ENCODE measurements at places on chromosomes 2 and 18.
A peak's percentile ranks its signal among the peaks of the same experiment; 100 is the strongest.

DNA sequence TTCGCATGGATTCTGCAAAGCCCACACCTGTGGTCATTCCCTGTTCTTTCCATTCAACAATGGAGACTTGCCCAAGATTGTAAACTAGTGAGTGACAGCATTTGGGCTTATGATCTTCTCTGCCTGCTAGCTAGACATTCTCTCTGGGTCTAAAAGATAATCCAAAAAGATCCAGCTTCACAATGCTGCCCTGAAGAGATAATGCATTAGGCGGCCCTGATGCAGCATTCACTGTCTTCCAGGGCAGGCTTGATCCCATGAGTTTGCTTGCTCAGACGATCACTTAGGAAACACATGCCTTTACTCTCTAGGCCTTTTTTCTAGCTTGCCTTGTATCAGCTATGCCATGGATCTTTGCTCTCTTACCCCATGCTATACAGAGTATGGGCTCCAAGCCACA lies 196.1 kb downstream of the SETBP1 start:
- DNase-seq, result no peak

DNA sequence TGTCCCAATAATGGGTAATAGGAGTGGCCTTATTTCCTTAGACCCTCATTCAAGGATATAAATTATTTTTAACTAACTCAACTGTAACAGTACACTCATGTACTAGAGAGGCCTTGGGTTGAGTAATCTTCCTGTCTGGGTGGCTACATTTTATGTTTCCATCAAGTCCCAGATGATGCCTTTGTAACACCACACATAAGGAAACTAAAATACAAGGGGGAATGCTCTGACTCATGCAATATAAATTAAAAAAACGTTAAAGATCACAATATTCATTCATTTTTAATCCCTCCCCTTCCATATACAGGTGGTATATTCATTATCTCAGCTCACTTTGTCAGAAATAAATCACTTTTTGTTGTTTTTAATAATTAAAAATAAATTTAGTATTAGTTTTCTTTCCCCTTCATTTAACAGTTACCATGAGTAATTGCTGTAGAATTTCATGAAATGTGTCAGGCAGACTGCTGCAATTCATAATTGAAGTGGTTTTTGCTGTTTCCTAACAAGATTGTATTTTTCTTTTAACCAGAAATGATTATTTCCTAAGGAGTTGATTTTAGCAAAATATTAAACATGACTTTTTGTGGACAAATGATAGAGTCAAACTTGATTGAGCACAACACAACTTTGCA lies 1403.6 kb downstream of the SUCLG1 start:
- no peak for DNase-seq

DNA sequence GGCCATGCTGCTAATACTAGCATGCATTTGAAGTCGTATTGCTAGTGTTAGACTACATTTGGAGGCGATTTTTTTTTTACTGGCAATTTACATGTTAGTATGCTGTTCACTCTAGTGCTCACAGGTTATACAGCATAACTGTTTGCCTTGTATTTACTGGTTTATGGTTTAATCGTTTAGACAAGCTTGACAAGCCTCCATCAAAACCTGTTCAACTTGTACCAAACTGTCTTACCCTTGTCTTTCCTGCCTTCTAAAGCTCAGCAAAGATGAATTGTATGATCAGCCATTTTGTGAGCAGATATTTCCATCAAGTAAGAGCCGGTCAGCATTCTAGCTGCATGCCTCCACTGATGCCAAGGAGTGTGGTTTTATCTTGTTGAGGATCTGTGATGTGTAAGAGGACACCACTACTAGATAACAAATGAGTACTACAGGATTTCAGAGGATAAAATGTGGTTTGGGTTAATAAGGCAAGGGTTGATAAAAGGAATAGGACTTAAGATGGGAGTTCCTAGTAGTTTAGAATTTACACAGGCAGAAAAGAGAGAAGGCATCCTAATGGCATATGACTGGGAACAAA lies 68.4 kb upstream of the ITM2C start:
- no peak for DNase-seq

GRCh38 chr2:44801841-44802776 lies 139.4 kb upstream of the SIX3 start:
- no peak for DNase-seq

DNA sequence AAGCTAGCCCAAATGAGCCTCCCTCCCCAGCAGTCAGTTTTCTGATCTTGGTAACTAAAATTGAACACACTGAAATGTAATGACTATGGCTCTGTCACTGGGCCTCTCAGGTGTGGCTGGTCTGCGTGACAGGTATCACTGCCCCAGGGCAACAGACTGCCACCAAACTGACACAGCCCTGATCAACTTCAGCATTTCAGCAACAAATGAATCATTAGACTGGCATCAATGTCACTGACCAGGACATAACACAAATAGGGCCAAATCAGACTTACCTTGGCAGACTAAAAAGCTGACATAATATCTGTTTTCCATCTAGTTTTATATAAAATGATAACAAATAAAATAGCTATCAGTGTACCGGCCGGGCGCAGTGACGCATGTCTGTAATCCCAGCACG lies 290.8 kb upstream of the CHAC2 start:
- no peak for DNase-seq

DNA sequence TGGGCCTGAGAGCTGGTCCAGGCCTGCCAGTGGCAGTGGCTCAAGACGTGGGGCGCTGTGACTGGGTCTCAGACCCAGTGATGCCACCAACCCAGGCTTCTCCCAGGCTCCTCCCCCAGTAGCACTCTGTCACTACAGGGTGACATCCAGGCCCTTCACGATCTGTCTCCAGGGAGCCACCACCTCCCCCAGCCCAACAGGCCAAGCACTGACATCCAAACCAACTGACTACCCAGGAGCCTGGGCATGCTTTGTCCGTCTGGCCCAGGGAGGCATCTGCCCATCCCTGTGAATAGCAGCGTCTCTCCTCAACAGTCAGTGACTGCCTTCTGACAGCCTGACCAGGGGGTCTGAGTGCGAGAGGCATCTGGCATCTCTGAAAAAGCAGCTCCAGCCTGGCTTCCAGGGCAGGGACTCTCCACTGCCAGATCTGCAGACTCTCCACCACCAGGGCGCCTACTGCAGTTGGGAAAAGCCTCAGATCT lies 13.0 kb downstream of the TEX44 start:
- DNase-seq, result no peak

DNA sequence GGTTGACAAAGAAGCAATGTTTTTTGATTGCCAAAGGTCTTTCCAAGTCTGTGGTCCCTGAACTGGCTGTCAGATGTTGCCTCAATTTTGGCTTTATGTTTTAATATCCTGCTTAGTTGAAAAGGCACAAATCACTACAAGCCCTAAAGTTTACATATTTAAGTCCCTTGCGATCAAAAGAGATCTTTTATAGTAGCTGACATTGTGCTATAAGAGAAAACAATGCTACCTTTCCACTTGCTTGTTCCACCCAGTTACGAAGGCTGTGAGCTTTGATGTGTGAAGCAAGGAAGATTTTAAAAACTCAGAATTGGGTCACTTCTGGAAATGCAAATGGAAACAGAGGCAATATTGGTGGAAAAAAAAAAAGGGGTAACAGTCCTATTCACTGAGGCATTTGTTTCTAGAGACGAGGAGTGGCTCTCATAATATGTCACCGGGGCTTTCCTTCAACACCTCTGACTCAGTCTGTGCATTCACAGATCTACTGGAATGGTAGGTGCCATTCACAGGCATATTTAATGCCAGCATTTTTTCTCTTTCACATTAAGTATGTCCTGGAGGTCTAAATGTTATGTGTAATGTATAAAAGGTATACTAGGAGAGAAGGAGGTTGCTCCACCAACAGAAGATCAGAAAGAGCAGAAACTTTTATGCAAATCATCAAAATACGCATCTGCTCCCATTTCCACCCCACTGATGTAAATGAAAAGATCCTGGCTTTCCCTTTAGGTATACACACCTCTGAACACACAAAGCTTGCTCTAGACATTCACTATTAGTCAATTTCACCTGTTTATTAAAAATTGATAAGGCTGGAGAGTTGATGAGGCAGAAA lies 91.8 kb downstream of the TGIF1 start:
- no peak for DNase-seq

- no peak for DNase-seq
Observed at GRCh38 chr2:148646231-148646559, 1.6 kb downstream of the EPC2 start.

GRCh38 chr2:225010804-225011203 lies 31.5 kb downstream of the DOCK10 start:
- no peak for DNase-seq

DNA sequence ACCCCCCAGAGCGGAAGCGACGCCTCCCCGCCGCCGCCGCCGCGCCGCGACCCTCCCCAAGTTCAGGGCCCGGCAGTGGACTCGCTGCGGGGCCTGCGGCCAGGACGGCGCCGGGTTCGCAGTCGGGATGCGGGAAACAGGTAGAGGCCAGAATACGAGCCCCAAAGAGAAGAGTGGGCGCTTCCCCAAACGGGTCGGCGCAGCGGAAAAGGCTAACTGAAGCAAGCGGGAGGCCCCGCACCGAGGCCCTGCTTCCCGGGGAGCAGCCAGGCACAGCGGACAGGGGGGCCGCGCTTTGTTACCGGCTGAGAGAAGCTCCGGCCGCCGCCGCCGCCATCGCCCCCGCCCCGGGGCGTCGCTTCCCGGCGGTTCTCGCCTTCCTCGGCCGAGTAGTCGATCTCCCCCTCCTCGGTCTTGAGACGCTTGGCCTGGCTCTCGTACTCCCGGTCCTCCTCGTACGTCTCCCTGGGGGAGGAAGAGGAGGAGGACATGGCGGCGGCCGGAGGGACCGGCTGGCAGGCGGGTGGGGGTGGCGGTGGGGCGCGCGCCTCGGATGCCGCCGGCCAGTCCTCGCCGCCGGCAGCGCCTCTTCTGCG lies 494 bp downstream of the HNRNPLL start:
- no peak for DNase-seq

- no peak for DNase-seq
Observed at GRCh38 chr2:17800219-17800618, 16.0 kb upstream of the MSGN1 start.

- no peak for DNase-seq
Observed at GRCh38 chr2:218332920-218333645, 23.6 kb upstream of the CATIP start.

GRCh38 chr18:9712611-9713010 lies 4.5 kb downstream of the RAB31 start:
- no peak for DNase-seq

DNA sequence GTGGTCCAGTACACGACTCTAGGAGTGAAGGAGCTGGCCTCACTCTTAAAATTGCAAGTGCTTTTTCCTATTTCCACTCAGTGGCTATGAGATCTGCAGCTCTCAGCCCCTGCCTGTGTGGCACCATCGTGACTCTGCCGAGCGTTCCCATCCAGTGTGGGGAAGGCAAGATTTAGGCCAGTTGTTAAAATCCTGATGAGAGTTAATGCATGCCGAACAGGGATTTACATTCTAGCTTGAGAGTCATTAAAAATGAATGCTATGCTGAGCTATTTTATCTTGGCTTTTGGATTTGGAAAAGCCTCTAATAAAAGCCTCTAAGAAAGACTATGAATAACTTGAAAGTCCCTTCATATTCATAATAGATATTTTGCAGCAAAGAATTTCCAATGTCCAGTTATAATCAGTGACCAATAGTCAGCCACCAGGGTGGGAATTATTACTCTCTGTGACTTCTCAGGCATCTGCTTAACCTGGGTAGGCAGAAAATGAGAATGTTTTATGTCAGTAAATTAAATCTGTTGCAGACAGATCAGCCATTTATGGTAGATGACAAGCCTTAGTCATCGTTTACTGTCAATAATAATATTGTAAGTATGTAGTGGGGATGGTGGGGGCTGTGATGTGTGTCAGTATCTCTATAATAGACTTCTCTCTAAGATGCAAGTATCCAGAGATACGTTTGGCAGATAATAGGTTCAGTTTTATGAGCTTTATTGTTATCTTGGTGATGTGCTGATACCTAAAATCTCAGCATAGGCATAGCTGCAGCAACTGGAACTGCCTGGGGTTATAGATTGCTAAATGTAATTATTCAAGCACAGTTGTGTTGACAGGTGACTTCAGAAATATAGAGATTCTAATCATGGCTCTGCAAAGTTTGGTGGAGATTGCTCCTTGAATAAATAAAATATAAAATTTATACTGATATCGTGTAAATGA lies 207.8 kb downstream of the SOCS6 start:
- no peak for DNase-seq

GRCh38 chr2:8257502-8257901 lies 424.4 kb upstream of the ID2 start:
- no peak for DNase-seq

GRCh38 chr18:9867071-9867594 lies 18.6 kb upstream of the TXNDC2 start:
- DNase-seq, result no peak

DNA sequence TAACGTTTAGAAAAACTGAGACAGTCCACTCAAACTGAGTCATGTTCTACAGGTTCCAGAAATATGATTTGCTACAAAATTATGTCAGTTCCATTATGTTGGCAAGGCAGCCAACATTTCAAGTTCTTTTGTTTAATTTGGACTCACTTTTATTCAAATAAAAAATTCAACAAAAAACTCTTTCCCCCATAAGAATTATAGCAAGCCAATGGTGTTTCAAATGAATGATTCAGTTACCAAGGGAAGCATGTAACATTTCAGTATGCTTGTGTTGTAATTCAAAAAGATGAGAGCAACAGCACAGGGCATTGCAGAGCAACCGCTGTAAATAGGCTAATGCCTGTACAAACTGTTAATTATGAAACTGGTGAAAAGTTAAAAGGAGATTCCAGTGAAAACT lies 140.8 kb downstream of the FIGN start:
- DNase-seq, result no peak

DNA sequence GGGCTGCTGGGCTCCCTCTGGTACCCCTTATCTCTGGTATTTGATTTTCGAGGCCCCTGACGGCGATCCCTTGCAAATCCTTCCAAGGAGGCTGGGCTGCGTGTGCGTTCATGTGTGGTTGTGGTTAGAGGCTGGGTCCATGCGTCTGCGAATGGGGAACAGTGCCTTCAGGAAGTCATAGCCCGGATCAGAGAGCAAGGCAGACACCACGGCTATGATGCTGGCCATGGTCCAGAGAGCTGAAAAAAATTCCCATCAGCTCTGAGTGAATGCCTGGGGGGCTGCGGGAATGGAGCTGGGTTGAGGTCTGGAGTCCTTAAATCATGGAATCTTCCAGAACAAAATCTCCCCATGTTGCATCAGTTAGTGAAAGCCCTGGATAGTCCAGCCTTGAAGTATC lies 145.5 kb downstream of the ACKR3 start:
- no peak for DNase-seq

GRCh38 chr18:43279015-43279744 lies 1.9 kb upstream of the SYT4 start:
- peak; percentile 78 for DNase-seq

DNA sequence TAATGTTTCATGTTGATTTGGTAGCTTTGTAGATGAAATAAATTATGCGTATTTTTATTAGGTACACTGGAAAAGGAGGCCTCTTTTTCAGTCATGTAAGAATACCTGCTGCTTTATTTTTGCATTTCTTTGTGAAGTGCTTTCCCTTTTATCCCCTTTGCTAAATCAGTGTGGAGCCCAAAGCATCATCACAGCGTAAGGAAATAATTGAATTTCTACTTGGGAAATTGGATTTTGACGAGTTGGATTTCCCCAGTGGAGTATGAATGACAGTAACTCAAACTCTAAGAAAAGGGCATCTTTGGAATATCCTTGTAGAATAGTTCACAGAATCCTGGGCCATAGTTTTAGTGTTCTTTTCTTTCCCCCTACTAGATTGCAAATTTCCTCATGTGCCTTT lies 97.2 kb downstream of the KCNJ3 start:
- no peak for DNase-seq

Measured in NCI-H2107 (cell line).